Heart right ventricle (tissue), 16 donors: ENCODE measurements at places on chromosomes 16 and 17.
A peak's percentile ranks its signal among the peaks of the same experiment; 100 is the strongest.

GRCh38 chr16:2707368-2708289 is 12.4 kb downstream of the PRSS27 start:
- no peaks in the 10 kb centered on the region for H3K36me3 ChIP-seq
- H3K4me3 ChIP-seq, result no peak overlapping the region
- no peak for DNase-seq
- peaks cover 17% of the 10 kb centered on the region for H3K4me1 ChIP-seq

- DNase-seq, result peak; percentile 37
- H3K4me3 ChIP-seq, result no peak overlapping the region
- H3K36me3 ChIP-seq, result no peaks in the 10 kb centered on the region
Observed at GRCh38 chr17:67779098-67779672, 46.1 kb upstream of the BPTF start.

DNA sequence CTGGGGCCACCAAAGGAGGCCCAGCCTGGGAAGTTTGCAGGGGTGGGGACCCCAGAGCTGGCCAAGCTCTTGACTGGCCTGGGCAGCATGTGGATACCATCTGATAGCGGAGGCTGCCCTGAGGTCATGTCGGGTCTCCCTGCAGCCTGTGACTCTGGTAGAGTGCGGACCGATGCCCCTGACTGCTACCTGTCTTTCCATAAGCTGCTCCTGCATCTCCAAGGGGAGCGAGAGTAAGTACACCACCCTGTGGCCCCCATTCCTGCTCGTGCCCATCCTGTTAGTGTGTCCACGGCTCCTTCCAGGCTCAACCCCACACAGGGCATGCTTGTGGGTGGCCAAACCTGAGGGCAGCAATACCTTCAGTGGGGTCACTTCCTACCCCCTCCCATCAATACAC is 8.0 kb downstream of the CETP start:
- no peak overlapping the region for H3K4me3 ChIP-seq
- no peak for DNase-seq
- no peaks in the 10 kb centered on the region for H3K27me3 ChIP-seq
- no peaks in the 10 kb centered on the region for H3K36me3 ChIP-seq

- no peak overlapping the region for H3K27ac ChIP-seq
- no peaks in the 10 kb centered on the region for H3K27me3 ChIP-seq
- H3K36me3 ChIP-seq, result no peaks in the 10 kb centered on the region
- no peak overlapping the region for H3K4me3 ChIP-seq
Observed at GRCh38 chr17:82690786-82691489, 7.6 kb downstream of the RAB40B start.

DNA sequence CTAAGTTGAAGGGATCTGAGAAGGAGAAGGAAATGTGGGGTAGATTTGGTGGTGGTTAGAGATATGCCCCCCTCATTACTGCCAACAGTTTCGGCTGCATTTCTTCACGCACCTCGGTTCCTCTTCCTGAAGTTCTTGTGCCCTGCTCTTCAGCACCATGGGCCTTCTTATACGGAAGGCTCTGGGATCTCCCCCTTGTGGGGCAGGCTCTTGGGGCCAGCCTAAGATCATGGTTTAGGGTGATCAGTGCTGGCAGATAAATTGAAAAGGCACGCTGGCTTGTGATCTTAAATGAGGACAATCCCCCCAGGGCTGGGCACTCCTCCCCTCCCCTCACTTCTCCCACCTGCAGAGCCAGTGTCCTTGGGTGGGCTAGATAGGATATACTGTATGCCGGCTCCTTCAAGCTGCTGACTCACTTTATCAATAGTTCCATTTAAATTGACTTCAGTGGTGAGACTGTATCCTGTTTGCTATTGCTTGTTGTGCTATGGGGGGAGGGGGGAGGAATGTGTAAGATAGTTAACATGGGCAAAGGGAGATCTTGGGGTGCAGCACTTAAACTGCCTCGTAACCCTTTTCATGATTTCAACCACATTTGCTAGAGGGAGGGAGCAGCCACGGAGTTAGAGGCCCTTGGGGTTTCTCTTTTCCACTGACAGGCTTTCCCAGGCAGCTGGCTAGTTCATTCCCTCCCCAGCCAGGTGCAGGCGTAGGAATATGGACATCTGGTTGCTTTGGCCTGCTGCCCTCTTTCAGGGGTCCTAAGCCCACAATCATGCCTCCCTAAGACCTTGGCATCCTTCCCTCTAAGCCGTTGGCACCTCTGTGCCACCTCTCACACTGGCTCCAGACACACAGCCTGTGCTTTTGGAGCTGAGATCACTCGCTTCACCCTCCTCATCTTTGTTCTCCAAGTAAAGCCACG is 28.3 kb downstream of the STH start:
- H3K4me3 ChIP-seq, result no peak overlapping the region
- no peaks in the 10 kb centered on the region for H3K27me3 ChIP-seq
- no peak overlapping the region for H3K27ac ChIP-seq
- H3K4me1 ChIP-seq, result peaks cover 21% of the 10 kb centered on the region
- H3K36me3 ChIP-seq, result no peaks in the 10 kb centered on the region
